ENCODE measurements at places on chromosomes 7 and 10.

DNA sequence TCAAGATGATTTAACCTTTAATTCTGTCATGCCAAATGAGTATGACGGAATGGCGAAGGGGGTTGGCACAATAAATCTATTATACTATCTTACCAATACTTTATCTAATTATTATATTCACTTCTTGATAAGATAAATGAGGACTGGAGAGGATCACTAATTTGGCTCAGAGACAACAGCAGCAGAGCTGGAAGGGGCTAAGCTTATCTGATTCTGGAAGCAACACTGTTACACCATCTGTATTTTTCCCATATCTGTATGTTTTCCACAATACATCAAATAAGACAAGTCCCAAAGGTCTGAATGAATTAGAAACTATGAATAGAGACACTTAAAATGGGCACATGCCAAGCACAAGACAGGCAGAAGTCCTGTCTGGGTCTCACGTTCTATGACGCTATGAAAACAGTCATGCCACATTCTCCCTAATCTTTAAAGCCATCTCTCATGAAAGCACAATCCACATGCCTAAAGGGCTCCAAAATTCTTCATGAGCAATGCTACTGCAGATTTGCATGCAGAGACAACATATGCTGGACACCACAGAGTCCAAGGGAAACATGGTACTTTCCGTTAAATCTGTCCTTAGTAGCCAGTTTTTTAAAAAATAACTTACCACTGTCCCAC is 88.3 kb downstream of the SLC25A13 start:
- DNase-seq, result no peak

DNA sequence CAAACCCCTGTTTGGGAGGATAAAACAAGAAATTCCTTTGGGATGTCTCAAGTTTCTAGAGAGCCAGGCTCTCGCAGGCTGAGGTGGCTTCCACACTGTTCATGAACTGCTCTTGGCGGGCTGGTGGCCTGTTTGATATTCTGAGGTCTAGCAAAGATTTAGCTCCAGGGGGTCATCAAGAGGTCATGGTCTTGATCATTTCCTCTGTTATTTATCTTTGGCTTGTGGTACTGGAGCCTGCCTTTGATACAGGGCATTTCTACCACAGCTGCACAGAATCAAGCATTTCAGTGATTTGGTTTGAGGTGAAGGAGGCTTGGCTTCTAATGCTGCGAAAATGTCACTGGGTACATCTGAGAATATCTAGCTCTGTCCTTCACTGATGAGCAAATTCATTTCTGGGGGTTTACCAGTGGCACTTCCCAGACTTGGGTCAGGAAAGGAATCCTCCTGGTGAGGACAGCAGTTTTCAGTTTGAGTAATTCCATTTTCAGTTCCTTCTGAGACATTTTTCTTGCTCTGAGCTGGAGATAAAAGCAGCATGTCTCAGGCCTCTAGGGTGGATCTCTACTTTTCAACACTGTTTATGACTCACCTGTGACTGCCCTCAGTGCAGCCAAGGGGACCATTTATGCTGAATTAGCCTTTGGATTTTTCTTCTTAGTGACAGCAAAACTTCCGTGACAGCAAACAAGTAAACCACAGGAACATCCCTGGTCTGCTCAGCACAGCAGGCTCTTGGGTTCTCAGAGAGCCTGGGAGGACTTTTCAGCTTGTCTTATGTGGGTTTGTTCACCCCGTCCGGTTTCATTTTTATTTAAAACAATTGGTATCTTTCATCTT is 312.0 kb downstream of the RNLS start:
- no peak for DNase-seq

DNA sequence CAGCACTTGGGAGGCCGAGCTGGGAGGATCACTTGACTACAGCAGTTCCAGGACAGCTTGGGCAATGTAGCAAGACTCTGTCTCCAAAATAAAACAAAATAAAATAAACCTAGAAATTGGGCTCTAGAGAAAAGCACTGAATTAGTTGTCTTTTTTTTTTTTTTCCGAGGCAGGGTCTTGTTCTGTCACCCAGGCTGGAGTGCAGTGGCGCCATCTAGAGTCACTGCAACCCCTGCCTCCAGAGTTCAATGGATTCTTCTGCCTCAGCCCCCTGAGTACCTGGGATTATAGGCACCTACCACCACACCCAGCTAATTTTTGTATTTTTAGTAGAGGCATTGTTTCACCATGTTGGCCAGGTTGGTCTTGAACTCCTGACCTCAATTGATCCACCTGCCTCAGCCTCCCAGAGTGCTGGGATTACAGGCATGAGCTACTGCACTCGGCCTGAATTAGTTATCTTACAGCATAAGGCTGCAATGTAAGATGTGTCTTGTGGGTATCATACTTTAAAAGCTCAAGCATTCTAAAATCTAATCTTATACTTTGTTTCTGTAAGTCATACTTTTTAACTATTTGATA is 12.8 kb downstream of the MEIG1 start:
- peak; percentile 1 for DNase-seq

- no peak for DNase-seq
These were observed 12.6 kb downstream of the HPS1 start for GRCh38 chr10:98433881-98434732.

- no peak for DNase-seq
These were observed 309.7 kb downstream of the EXOC4 start for GRCh38 chr7:133562621-133563020.

DNA sequence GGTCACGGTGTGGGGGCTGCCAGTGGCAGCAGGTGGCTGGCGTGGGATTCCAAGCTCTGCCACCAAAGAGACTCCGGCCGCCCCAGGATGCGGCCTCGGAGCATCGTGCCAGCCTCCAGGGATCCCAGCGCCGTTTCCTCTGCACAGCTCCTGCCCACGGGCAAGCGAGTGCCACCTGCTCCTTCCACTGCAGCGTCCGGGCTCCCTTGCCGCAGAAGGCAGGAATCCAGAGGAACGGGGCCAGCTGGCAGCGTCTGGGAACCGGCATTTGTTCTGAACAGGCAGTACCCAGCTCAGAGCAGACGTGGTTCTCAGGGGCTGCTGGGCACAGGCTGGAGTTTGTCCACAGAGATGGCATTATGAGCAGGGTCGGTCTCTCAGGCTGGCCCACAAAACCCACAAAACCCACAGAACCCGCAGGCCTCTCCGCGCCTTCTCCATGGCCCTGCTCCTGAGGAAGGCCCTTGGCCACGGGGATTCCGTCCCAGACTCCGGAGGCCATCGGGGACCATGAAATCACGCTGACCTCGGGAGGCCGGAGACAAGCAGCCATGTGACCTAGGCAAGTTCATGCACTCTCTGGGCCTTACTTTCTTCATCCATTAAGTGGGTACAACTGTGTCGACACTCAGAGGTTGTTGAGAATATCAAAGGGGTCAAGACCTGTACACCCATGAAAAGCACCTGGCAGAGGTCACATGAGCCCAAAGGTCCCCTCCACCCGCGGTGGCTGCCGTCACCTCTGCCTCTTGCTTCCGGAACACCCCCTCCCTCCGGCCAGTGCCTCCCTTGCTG is 72.1 kb upstream of the TNRC18 start:
- no peak for DNase-seq

DNA sequence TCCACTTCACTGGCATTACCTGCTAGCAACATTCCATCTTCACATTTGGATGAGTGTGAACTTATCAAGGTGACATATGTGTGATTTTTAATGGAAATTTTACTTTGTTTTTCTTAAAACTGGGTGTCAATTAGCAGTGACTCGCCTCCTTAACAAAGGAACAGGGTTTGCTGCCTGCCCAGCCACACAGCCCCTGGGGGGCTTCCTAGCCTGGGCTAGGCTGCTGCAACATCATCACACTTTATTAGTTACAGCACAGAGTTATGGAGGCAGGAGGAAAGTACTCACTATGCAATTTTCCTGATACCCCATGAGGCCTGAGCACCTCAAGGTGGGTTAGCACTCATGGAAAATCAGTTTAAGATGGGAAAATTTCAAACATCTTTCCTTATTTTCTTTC is 861.3 kb downstream of the NRG3 start:
- DNase-seq, result no peak

GRCh38 chr7:70349819-70350218 is 751.5 kb downstream of the AUTS2 start:
- DNase-seq, result no peak

- DNase-seq, result no peak
These were observed 37.3 kb downstream of the LEP start for GRCh38 chr7:128278366-128278765.

DNA sequence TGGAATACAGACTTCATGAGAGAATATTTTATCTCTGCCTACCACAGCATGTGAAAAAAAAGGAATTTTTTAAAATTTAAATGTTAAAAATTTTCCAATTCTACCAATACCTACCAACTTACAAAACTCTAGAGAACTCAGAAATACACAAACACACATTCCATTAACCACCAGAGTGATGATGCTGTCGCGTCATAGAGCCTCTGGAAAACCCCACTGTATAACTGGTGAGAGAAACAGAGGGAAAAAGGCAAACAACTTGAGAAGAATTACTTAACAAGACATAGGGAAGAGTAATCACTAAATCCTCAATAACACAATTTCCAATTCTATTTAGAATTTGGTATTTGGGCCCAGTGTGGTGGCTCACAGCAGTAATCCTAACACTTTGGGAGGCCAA is 6.2 kb upstream of the SPOCK2 start:
- no peak for DNase-seq

DNA sequence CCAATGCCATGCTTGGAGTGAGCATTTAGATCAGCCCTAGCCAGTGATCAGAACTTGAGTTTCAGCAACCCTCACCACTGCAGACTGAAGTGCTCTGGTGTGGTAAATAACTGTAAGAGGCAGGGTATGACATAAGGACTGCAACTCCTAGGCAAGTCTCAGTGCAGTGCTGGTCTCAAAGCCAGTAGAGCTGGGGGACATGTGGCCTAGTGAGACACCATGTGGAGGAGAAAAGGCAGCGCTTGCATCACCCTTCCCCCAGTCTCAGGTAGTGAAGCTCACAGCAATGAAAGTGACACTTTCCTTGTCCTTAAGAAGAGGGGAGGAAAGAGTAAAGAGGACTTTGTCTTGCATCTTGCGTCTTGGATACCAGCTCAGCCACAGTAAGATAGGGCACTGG is 386.8 kb upstream of the POT1 start:
- DNase-seq, result no peak

- no peak for DNase-seq
These were observed 20.9 kb downstream of the WBP1L start for GRCh38 chr10:102764470-102765161.

GRCh38 chr7:140650367-140650766 is 9.8 kb upstream of the DENND2A start:
- DNase-seq, result no peak

DNA sequence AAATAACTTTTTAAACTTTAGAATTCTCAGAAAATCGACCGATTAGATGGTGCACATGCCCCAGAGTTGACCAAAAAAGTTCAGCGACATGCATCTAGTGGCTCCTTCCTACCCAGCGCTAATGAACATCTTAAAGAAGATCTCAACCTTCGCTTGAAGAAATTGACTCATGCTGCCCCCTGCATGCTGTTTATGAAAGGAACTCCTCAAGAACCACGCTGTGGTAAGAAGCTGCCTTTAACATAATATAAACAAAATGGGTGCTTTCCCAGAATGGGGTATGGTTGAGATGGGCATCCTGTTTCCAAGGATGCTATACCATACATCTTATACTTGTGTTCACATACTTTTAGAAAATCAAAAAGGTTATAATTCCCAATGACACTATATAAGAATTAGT is 24.6 kb downstream of the GLRX3 start:
- DNase-seq, result no peak

DNA sequence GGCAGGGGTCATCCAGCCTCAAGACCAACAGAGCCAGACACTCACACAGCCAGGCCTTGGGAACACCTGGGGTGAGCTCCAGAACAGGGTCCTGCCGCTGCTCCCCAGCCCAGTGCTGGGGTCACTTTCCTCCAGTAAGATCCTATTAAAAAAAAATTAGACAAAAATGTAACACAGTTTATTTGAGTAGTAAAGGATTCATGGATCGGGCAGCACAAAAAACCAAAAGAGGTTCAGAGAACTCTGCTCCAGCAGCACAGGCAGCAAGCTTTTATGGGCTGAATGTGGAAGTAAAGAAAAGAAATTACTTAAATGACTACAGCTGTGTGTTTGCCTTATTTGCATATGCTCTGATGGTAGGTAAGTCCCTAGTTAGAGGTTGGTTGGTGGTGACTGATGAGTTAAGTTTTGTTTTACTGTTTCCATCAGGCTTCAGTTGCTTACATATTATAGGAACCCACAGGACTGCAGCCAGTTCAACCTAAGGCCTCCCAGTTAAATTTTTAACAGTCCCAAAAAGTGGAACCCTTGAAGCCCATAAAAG is 80.5 kb upstream of the FGFR2 start:
- no peak for DNase-seq

DNA sequence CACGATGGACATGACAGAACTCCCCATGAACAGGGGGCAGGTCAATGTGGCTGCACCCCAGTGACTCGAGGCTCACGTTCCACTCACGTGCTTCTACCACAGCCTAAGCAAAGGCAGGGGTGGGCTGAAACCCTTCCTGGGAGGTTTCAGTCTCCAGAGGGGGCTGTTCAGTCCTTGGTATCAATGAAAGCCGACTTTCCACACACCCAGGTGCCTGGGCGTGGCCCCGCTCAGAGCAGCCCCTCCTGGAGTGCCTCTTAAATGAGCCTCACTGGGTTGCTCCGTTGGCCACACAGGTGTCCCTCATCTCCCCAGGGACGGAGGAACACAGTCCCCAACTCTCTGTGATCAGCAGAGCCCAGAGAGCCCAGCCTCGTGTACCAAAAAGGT is 90.5 kb upstream of the PDGFA start:
- DNase-seq, result no peak

- DNase-seq, result no peak
These were observed 89.7 kb upstream of the CSTF2T start for GRCh38 chr10:51789118-51789517.

GRCh38 chr7:71835056-71835455 is 577.1 kb downstream of the CALN1 start:
- DNase-seq, result no peak

GRCh38 chr7:83060218-83060617 is 102.5 kb downstream of the PCLO start:
- DNase-seq, result peak; percentile 95

DNA sequence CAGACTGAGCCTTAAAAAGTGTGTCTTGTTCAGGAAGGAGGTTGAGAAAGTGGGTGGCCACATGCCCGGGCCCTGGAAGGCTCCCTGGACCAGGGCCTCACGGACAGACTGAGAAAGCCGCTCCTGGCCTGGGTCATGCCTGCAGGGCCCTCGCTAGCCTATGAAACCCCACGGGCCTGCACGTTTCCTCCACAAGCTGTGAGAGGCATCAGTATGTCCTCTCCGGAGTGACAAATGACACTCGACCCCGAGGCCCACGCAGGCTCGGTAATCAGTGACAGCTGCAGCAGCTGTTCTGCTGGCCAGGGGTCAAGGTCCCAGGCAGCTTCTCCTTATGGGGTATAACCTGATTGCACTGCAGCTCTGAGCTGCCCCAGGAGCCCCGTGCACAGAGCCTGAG is 47.6 kb downstream of the ASB13 start:
- DNase-seq, result no peak

All from NCI-H1105 treated with DMSO at 0.1 percent for 48 hours (cell line).